CD4-positive, alpha-beta T cell treated with Interleukin-12 subunit alpha and Interleukin-12 subunit beta, for 1 hour (primary cell): ENCODE measurements at places on chromosomes 4 and X.

DNA sequence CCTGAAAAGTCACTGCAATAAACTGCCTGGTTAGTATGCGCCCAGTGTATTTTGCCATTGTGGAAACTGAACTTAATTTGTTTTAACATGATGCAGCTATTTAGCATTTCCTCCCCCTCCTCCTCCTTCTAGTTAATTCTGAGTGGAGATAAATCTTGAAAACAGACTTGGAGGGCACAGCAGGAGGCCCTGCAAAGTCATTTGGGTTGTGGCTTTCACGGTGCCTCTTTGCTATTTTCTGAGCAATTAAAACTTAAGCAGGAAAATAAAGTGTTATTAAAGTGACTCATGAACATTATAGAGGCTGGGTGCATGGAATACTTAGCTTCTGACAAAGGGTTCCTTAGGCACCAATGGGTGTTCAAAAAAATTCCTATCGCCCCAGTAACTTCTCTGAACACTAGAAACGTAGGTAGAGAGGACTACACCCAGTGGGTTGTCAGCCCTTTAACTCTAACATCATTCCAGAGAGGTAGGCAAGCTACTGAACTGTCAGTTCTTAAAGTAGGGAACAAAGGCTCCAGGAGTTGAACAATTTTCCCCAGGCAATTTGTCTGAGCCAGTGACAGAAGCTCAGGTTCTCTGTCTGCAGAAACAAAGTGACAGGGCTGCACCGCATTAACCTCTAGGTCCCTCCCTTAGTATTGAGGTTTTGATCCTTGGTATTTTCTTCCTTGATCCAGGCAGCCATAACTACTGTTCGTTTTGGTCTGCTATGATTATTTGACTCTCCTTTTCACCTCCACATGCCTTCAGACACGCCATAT, 158.3 kb upstream of the KIT start:
- DNase-seq, result no peak

- peak; percentile 23 for DNase-seq
These were observed at the start of gene TLR3 for GRCh38 chr4:186068581-186069348. TLR3 (plus strand) TSS chr4:186069156; CDS start chr4:186076620, 7,464 bp downstream.

DNA sequence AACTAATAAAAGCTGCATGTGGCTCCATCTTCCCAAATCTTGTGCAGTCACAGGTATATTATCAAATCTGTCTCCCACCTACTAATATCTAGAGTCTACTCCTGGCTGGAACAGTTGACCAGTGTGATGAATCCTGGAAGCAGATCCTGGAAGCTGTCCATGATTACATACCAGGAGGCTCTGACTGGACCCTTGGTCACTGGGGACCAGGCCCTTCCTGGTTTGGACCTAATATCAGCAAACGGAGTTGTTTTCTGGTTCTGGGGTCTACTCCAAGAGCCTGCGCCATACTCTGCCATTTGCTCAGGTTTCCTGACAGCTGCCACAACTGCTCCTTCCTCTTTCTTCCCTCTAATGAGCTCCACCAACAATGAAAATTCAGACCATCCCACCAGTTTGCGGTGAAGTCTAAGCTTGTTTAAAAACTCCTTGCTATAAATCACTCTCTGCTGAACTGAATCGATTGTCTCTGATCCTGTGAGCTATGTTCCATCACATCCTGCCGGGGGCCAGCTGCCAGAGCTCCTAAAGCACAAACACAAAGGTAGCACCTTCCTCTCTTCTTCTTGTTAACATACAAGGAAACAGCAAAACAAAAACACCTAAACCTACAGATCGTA, 114.2 kb downstream of the PALLD start:
- DNase-seq, result no peak

GRCh38 chr4:53592686-53593501, 1.6 kb upstream of the LNX1 start:
- no peak for DNase-seq

- DNase-seq, result no peak
These were observed 132.3 kb upstream of the VCX3A start for GRCh38 chrX:6667048-6667768.

DNA sequence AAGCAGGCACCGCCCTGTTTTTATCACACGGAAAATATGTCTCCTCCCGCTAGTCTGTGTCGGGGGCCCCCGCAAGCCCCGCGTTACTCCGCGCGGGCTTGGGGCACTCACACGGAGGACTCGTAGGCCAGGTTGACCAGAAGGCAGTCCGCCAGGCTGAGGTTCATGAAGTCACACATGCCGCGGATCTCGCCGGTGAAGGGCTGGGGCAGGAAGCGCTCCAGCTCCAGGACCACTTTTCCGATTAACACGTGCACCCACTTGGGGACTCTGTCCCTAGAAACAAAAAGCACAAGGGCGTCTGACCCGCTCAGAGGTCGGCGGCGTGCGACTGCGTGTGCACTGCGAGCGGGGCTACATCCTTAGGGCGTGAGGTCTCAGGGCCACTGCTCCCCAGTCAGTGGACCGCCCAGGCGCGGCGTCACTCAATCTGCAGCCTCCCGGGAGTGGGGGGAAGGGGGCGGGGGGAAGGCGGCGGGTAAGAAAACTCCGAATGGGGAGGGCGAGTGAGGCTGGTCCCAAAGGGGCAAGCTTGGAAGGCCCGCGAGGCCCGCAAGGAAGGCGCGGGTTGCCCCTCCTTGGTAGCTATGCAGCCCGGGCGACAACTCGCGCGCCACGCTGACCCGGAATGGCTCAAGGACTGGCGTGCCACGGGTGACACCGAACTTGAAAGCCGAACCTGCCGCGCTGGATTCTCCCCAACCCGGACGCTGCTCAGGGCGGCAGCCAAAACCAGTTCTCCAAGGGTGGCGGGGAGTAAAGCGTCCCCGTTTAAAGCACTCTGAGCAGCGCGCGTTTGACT, 722 bp downstream of the NAAA start:
- peak; percentile 78 for DNase-seq

DNA sequence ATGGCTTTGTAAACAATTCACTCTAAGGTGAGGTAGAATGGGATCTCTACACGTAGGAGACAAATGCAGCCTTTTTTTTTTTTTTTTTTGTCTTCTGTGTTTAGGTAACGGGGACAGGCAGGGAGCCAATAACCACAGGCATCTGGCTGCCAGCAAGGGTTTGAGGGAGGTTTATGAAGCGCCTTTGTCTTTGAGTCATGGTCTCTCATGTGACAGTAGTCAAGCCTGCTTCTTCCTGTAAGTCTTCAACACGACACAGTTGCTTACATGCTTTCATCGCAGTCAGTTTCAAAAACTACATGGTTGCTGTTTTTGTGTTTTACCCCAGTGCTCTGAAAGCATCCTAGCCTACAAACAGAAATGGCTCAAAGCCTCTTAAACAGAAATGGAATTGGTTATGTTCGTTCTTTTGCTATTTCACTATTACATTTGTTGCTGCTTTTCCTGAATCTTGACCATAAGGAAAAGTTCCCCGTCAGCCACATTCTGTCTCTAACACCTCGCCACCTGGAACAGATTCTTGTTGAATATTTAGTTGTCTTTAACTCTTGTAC, 127.8 kb upstream of the METTL14 start:
- no peak for DNase-seq

GRCh38 chr4:47675806-47676205, 162.1 kb downstream of the CORIN start:
- DNase-seq, result no peak

- DNase-seq, result no peak
These were observed 323.6 kb downstream of the NR3C2 start for GRCh38 chr4:148118633-148119032.

DNA sequence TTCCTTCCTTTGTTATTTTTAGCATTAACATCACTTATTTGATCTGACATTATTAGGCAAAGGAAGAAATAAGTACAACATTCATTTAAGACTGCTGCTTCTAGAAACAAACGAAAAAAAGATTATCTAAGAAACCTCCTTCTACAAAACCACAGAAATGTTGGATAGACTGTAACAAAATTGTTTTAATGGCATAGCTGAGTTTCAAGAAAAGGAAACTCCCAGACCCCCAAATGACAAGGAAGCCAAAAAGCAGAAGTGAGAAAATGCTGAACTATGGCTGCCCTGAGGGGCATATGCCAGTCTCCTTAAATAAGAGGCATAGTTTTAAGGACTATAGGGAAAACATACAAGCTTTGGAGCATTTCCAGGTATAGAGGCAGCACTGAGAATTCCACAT, 1431.6 kb upstream of the TENM3 start:
- no peak for DNase-seq

- no peak for DNase-seq
These were observed 99.4 kb upstream of the NDP start for GRCh38 chrX:44072631-44073030.

- DNase-seq, result no peak
These were observed 34.0 kb downstream of the HSD17B11 start for GRCh38 chr4:87356832-87357526.

DNA sequence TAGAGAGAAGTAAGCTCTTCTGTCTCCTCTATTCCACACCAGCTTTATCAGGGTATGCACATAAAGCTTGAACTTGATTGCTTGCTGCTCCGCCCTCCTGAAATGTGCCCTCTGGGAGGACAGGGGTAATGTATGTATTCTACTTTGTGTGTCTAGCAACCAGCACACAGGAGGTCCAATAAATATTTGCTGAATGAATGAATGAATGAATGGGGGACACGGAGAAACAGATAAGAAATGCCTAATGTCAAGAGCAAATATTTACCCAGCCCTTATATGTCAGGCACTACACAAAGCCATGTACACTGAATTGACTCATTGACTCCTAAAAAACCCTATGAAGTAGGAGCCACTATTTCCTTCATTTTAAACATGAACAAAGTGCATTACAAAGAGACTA, 2.3 kb upstream of the MSL3 start:
- DNase-seq, result no peak

- DNase-seq, result no peak
These were observed 29.1 kb upstream of the UTP14A start for GRCh38 chrX:129876771-129877305.

DNA sequence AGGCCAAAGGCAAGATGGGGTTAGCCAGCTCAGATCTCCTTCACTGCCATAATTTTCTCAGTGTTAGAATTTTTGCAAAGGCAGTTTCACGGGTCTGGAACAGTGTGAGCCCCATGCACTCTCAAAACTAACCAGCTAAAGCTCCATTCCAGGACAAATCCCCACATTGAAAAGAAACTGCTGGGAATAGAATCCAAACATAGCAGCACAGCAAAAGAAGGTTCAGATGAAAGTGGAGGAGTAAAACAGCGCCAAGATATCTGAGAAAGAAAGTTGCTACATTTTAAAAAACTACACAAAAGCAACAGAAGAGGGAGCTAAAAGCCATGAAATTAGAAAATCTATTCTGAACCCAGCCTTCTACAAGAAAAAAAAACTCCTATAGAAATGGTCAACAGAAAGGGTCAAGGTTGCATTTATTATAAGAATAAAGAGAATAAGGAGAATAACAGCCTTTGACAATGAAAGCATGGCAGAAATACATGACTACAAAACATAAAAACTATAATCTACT, 39.6 kb upstream of the SLC7A3 start:
- peak; percentile 16 for DNase-seq

DNA sequence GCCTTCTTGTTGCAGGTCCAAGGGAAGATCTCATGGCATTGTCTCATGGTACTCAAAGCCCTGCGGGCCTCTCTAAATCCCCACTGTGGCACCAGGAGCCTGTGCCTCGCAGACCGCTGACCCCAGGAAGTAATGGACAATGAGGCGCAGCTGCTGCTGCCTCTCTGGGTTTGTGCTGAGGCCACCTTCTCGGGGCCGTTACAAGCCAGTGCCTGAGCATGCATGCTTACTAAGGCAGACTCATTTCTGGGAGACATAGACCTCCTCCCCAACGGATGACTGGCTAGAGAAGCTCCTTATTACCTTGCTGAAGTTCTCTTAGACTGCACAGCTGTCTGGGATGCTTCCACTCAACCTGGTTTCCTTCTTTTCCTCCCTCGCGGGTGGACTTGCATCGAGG, 1.3 kb downstream of the BDH2 start:
- no peak for DNase-seq

- no peak for DNase-seq
These were observed 83.1 kb upstream of the SPIN4 start for GRCh38 chrX:63434206-63434605.

DNA sequence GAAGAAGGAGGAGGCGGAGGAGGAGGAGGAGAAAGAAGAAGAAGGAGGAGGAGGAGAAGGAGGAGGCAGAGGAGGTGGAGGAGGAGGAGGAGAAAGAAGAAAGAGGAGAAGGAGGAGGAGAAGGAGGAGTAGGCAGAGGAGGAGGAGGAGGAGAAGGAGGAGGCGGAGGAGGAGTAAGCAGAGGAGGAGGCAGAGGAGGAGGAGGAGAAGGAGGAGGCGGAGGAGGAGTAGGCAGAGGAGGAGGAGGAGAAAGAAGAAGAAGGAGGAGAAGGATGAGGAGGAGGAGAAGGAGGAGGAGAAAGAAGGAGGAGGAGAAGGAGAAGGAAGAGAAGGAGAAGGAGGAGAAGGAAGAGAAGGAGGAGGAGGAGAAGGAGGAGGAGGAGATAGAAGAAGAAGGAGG, 19.9 kb downstream of the MRFAP1 start:
- DNase-seq, result no peak

DNA sequence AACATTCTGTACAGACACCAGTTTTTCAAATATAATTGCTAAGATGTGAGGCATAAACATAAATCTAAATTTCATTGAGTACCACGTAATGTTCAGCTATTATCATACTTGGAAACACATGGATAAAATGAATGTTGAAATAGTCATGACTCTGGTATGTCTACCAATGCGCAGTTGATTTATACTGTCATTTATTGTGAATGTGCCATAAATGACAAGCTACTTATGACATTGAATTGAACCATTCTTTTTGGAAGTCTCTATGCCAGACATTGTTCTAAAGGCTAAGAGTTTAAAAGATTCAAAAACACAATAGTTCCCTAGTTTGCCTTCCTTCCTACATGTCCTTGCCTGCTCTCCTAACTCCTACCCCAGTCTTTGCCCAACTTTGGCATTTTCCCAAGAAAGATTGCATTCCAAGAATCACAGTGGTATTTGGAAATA, 96.6 kb upstream of the DMD start:
- DNase-seq, result no peak

DNA sequence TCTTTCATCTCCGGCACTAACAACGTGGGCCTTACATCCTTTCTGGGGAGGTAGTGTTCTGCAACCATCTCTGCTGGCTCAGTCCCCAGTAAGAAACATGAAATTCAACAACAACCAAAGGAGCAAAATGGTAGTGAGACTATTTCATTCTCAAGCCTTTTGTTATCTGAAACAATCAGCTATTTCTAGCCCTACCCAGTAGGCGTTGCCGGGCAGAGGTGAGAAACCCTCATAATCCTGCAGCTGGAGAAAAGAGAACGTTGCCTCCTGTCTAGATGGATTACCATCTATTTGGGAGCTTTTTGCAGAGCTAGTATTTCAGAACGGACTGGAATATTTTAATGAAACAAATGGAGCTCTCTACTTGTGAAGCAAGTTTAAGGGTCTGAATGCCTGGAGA, 66.4 kb upstream of the GPR174 start:
- no peak for DNase-seq

DNA sequence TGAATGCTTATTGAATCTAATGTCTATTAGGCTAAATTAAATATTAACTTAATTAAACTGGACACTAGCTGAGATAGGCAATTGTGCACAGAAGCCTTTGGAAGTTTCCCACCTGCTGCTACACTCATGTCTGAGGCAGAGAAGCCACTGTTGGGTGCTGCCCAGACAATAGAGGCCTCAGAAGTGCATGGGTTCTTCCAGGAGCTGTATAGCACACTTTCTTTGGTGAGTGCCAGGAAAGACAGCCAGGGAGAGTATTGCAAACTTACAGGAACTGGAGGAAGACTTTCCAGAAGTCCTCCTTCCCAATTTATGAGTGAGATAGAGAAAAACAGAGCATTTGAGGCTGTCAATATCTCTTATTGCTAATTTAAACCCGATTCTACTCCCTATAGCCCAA, 89.9 kb downstream of the GPAT3 start:
- no peak for DNase-seq

GRCh38 chr4:142875117-142875516, 29.0 kb upstream of the INPP4B start:
- no peak for DNase-seq

GRCh38 chr4:70305601-70306000, 29.2 kb upstream of the CABS1 start:
- DNase-seq, result no peak
